ENCODE measurements at places on chromosomes 16 and 17.
A peak's percentile ranks its signal among the peaks of the same experiment; 100 is the strongest.

DNA sequence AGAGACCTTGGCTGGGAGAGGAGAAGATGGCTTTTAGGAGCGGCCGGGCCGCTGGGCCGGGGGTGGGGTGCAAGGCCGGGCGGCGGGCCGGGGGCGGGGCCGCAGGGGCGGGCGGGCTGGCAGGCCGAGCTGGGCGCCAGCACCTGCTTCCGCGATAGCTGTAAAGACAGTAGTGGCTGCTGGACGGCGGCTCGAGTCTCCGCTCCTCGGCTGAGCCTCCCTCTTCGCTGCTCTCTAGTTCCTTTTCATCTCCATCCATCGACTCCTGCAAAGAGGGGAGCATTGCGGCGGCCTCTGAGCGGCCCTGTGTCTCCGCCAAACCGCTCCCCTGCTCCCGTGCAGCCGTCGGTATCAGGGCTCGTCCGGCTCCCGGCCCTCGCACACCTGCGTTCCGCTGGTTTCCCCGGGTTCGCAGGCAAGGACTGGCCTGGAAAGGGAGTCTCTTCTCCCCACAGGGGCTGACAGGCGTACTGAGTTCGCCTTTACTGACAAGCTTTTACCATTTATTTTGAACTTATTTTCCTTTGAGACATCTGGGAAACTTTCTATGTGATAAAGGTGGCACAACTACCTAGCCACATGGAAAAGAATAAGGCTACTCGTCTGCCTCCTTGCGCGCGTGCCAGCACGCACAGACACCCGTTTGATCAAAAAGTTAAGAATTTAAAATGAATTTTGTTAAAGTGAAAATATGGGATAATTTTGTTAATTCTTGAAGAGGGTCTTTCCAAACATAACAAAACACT lies at the start of gene C17orf75:
TSS of gene C17orf75 (minus strand) at position 317 of the 746 bp plus-strand sequence. CDS start at position 283, 34 bp downstream.
- DNase-seq = peak; percentile 58

- no peak for DNase-seq
Observed at GRCh38 chr16:69404275-69404805, 18.5 kb upstream of the TERF2 start.

- DNase-seq = no peak
Observed at GRCh38 chr17:673200-673681, 41.4 kb downstream of the VPS53 start.

DNA sequence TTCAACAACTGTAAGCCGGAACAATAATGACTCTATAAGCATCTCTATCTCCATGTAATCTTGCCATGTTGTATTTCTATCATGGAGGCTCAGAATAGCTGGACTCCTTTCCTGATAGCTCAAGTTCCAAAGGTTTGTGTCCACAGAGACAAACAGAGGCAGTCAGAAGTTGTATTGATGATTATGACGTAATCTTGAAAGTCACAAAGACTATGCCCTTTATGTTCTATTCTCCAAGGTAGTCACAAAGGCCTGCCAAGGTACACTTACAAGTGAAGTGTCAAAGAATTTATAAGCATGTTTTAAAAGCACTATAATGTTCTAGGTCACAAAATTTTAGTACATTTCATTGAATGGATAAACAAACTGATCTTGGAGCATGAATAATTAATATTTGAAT lies 542.2 kb downstream of the CDH11 start:
- DNase-seq = no peak

DNA sequence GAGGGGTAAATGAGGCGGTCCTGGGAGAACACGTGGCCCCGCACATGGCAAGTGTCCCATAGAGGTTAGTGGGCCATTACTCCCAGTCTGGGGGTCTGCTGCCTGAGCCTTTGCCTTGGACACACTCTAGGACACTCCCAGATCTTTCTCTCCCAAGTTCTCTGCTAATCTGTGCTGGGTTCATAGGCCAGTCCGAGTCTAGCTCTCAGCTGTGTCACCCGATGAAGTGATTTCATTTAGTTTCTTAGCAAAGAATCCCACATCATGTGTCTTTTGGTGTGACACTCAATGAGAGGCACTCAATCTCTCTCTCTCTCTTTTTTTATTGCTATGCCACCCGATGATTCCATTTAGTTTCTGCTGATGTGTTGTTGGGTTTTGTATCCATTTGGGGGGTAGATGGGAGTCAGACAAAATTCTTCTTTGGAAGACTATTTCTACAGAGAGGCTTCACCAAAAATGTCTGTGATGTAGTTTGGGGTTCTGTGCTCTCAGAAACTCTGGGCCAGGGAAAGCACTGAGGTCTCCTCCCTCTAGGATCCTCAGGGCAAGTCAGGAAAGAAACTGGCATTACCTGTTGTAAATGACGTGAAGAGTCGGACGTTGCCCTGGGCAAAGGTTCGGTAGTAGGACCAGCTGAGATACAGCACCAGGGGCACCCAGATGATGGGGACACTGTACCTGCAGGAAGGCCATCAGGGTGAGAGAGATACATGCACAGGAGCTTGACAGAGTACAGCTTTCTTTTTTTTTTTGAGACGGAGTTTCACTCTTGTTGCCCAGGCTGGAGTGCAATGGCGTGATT lies 25.2 kb upstream of the MLKL start:
- DNase-seq = no peak

DNA sequence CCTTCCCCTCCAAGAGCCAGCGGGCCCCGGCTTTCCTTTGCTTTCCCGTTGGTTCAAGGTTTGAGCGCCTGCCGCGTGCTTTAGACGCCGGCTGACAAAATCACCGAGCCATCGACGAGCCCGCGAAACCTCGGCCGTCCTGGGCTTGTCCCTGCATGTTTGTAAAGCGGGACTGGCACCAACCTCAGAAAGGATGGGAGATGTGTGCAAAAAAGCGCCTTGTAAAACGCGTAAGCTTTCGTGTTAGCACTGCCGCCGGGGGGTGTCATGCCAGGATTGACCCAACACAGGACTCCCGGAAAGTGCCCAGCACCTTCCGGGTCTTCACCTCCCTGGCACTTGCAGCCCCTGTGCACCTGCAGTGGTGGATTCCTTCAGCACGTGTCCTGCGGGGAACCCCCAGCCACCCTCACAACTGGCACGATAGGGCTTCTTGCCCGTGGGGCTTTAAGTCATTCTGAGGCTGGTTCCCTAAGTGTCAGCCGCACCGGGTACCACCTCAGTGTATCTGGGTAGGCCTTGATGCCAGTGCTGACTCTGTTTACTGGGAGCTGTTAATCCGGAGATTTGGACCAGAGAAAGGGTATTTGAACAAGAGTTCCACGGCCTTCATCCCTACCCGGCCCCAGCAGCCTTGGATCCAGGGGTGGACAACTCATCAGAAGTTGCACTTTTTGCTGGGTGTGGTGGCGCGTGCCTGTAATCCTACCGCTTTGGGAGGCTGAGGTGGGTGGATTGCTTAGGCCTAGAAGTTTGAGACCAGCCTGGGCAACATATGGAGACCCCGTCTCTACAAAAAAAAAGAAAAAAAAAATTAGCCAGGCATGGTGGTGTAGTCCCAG lies 817 bp downstream of the NDUFAF8 start:
- DNase-seq = no peak

DNA sequence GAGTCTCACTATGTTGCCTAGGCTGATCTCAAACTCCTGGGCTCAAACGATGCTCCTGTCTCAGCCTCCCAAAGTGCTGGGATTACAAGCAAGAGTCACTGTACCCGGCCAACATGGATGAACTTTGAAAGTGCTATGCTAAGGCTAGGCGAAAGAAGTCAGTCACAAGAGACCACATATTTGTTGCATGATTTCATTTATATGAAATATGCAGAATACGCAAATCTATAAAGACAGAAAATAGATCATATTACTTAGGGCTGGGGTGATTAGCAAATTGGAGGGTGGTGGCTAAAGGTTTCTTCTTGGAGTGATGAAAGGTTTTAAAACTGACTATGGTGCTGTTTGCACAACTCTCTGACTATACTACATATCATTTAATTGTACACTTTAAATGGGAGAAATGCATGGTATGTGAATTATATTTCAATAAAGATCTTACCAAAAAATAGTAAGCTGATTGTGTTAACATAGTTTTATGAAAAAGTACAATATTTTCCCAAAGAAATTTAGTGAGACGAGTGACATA lies 1.2 kb upstream of the FLYWCH1 start:
- DNase-seq = no peak

GRCh38 chr17:79749156-79749815 lies 18.5 kb downstream of the ENPP7 start:
- no peak for DNase-seq

GRCh38 chr16:1788095-1788707 lies 5.3 kb downstream of the IGFALS start:
- no peak for DNase-seq

GRCh38 chr17:14289162-14289561 lies 11.7 kb upstream of the HS3ST3B1 start:
- no peak for DNase-seq

GRCh38 chr17:9700754-9701476 lies 55.6 kb downstream of the USP43 start:
- DNase-seq = no peak

DNA sequence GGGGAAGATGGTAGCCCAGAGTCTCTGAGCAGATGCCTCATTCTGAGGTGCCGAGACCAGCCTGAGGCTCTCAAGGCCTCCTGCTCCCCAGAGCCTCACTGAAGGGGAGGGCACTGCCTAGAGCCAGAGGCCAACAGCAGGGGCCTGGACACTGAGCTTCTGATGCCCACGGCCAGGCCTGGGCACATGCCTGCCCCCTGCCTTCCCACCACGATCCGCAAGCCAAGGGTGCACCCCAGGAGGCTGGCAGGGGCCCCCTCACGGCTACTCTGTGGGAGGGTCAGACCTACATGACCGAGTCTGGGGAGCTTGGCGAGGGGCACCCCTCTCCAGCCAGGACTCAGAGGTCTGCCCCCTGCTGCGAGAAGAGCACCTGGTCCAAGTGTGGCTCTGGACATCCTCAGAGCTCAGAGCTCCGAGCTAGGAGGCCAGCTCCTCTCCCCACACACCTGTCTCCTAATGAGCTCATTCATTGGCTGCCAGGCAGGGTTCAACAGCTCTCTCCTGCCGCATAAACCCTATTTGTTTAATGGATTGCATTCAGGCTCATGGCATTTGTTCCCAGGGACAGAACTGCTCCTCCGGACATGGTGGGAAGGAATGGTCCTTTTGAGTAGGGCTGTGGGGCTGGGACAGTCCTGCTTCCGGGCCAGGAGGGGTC lies 13.9 kb downstream of the OTOP3 start:
- no peak for DNase-seq

DNA sequence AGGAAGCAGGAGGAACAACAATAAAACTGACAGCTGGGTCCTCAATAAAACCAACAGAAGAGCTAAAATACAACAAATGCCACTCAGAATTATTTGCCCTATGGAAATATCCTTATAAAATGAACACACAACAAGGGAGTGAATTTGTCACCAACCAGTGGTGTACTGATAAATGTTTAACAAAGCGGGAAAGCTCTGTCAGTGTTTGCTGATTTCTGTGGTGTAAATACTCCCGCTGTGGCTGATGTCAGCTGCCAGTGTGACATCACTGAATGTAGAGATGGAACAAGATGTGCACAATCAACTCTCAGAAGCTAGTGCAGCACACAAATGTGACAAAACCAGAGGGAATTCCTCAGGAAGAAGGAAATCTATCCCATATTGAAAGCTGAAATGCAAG lies 51.9 kb downstream of the CDYL2 start:
- DNase-seq = no peak

DNA sequence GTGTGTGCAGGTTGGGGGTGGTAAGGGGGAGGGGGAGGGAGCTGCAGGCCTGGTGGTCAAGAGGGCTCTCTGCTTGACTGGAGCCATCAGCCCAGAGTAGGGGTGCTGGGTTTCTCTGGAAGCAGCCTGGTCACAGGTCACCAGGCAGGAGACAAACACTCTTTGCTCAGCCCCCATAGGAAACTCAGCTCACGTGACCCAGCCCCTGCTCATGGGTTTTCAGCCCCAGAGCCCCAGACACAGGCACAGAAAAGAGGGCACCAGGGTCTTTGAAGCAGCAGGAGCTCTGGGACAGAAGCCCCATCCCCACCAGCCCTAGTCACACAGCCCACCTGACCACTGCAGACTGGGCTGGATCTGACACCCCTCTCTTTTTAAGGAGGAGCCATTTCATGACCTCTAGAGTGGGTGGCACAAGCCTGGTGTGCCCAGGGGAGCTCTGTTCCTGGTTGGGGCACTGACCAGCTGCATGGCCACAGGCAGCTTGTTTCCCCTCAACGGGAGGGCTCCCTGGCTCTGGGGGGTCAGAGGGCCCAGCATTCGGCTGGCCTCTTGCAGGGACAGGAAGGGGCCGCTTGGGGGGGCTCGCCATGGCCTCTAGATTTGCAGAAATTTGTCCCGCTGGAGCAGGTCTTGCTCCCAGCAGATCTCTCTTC lies 13.8 kb upstream of the CD79B start:
- no peak for DNase-seq

- DNase-seq = no peak
Observed at GRCh38 chr17:1800240-1800639, 29.5 kb downstream of the SMYD4 start.

DNA sequence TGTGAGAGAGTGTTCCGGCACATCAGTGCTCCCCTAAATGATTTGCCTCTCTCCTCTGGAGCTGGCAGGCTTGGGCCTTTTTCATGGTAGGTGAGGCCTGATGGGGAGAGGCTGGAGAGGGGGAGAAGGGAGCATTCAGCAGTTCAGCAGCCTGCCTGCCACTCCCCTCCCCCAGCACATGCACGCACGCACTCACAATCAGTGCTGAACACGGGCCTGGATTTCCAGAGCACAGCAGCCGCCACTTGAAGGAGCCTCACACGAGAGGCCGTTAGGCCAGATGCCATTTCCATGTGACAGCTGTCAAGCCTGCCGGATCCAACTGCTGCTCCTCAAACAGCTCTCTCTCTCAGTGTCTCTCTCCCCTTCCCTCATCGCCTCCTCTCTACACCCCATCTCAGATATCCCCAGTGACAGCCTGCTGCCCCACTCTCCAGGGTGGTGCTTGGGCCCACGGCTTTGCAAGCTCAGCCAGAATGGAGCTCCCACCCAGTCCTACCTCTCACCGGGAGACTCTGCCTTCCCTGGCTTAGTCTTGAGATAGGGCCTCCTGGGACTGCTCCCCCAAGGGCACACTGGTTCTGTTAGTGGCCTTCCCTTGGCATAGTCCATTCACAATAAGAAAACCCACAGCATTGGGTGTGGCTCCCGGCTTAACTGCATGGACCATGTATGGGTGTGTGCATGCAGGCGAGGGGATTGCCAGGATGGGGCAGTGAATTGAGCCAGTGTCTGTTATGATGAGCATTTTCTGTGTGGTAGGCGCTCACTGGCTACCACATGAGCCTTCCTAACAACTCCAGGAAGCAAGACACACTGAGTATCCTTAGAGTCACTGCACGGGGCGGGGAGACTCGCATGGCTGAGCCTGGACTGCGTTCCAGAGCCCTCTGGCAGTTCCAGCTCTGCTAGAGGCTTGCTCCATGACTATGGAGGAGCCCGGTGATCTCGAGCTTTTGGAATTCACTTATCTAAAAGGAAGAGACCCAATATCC lies 226.2 kb downstream of the CCDC182 start:
- DNase-seq = no peak

DNA sequence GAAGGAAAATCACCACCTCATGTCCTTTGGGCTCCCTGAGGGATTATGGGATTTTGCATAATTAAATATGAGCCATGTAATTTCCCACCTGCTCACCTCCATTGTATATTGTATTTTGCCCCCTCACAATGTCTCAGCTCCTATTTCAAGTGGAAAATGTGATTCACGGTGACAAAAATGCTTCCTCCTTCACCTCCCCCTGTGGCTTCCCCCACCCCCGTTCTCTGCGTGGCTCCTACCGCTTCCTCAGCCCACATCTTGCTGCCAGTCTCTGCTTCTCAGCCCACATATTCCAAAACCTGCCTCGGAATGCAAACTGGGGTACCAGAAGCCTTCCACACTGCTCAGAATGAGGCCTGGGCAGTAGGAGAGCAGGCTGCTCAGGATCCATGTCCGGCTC lies 394.5 kb upstream of the C16orf82 start:
- DNase-seq = no peak

- DNase-seq = no peak
Observed at GRCh38 chr16:16045879-16046278, 96.5 kb downstream of the ABCC1 start.

- DNase-seq = no peak
Observed at GRCh38 chr16:84661418-84662060, 13.2 kb downstream of the KLHL36 start.
